ENCODE measurements at places on chromosomes 16 and 17.

GRCh38 chr17:61414141-61414935 lies 14.7 kb downstream of the TBX2 start:
- no peak for DNase-seq

DNA sequence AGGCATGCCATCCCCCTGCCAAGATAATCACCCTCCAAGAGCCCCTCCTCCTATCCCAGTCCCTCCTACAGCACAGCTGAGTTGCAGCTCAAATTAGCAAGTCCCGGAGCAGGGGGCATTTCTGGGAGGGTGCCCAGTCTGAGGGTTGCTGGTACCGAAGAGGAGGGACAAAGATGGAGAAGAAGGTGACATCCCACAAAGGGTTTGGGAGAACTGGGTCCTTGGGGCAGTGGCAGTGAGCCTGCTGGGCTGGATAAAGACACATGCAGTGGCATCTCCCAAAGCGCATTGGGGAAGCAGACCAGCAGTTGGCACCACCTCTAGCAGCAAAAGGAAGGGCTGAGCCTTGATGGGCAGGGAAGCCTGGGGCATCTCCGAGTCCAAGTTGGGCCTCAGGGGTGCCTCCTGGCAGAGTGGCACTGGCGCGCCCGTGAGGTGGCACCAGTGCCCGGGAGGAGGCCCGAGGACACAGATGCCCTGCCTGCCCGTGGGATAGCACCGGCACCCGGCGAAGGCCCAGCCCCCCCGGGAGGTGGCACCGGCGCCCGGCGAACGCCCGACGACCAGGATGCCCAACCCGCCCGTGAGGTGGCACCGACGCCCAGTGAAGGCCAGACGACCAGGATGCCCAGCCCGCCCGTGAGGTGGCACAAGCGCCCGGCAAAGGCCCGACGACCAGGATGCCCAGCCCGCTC lies 622 bp downstream of the TOM1L2 start:
- no peak for DNase-seq

- no peak for DNase-seq
Observed at GRCh38 chr17:489758-490329, 137.2 kb upstream of the RPH3AL start.

- no peak for DNase-seq
Observed at GRCh38 chr16:77374384-77374783, 60.5 kb downstream of the ADAMTS18 start.

- DNase-seq = no peak
Observed at GRCh38 chr16:12535535-12536411, 267.9 kb downstream of the CPPED1 start.

- no peak for DNase-seq
Observed at GRCh38 chr17:44959821-44960531, 8.1 kb downstream of the C1QL1 start.

- DNase-seq = no peak
Observed at GRCh38 chr17:2023692-2024571, 1.2 kb downstream of the RTN4RL1 start.

- no peak for DNase-seq
Observed at GRCh38 chr17:17075125-17075781, 33.0 kb downstream of the MPRIP start.

GRCh38 chr17:63985387-63986140 lies 12.6 kb upstream of the PRR29 start:
- DNase-seq = no peak

DNA sequence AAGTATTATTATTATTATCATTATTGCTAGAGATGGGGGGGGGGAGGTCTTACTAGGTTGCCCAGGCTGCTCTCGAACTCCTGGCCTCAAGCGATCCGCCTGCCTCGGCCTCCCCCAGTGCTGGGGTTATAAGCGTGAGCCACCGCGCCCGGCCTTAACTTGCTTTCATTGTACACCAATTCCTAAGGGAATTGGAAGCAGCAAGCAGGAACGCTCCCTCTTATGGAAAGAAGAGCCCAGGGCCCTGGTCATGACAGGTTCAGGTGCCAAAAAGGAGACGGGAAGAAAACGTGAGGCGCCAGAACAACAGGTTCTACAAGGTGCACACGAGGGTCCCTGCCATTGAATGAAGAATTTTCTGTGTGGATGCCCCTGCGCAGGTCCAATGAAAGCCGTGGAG lies 540 bp upstream of the RPL38 start:
- no peak for DNase-seq
